Osteocyte (in vitro differentiated cells): ENCODE measurements at places on chromosomes 16 and 17. TPM values are rescaled to one million over a fixed set of nuclear protein-coding genes. Genes with fewer than 3 reads are reported as not detected.
A peak's percentile ranks its signal among the peaks of the same experiment; 100 is the strongest.

DNA sequence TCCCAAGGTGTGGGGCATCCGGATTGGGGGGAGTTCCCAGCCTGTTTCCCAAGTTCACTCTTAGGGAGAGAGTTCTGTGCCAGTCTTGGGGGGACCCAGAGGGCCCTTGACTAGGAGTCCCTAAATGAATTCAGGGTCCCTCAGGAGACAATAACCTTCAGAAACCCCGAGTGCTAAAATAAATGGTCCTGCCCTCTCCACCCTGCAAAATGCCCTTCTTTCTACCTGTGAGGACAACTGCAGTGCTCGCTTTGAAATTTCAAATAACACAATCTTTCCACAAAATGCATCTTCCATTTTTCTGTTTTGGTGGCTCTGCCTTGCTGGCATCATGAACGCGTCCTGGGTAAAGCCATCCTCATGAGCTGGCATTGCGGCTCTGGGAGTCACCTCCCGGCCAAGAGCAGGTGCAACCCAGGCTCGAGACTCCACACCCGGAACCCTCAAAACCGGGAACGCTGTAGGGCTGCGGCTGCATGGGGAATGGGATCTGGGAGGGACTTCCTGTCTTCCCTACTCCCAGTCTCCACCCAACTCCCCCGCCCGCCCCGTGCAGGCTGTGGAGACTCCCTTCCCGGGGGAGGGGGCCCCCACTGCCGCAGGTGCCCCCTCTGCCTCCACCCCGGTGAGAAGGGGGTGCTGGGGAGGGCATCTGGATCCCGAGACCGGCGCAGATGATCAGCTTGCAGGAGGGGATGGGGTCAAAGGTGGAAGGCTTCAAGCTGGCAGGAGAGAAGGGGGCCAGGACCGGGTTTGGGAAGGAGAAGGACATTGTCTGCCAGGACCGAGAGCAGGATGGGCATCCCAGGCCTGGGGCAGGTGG is at the start of gene ZNF205:
TSS of gene ZNF205 (plus strand) at position 529 of the 823 bp plus-strand sequence. CDS start 845 bp downstream, outside the sequence.
- peaks cover 2% of the 10 kb centered on the region for H3K36me3 ChIP-seq
- H3K4me1 ChIP-seq, result peaks cover 28% of the 10 kb centered on the region
- peak within 1 kb of the TSS; percentile 68 for H3K27ac ChIP-seq
- H3K4me3 ChIP-seq, result peak within 1 kb of the TSS; percentile 85
- DNase-seq, result no peak
- H3K27me3 ChIP-seq, result no peaks in the 10 kb centered on the region

- H3K27ac ChIP-seq, result no peak overlapping the region
- H3K27me3 ChIP-seq, result peaks cover 31% of the 10 kb centered on the region
- H3K4me1 ChIP-seq, result no peaks in the 10 kb centered on the region
- no peak overlapping the region for H3K4me3 ChIP-seq
- no peak for DNase-seq
Measured at GRCh38 chr16:3030222-3031212, 6.2 kb downstream of the BICDL2 start.

DNA sequence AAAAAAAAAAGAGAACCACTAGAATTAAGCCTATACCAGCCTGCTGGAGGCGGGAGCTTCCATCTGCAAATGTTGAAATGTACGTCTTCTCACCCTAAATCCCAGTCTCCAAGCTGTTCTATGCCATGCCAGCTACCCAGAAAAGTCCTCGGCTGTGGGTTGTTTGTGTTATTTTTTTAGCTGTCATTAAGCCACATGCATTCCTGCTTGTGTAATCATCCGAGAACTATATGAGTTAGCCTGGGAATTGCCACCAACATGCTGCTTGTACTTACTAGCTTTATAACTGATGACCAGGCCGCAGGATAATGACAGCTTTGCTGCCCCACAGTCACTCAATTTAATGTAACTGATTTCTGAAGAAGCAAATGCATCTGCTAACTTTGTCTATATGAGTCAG is 313.9 kb upstream of the SALL1 start:
- H3K27me3 ChIP-seq, result no peaks in the 10 kb centered on the region
- H3K27ac ChIP-seq, result no peak overlapping the region
- no peak for DNase-seq
- H3K36me3 ChIP-seq, result no peaks in the 10 kb centered on the region
- no peak overlapping the region for H3K4me3 ChIP-seq

- no peak for DNase-seq
- H3K4me3 ChIP-seq, result no peak overlapping the region
- H3K27ac ChIP-seq, result no peak overlapping the region
- no peaks in the 10 kb centered on the region for H3K36me3 ChIP-seq
- peaks cover 44% of the 10 kb centered on the region for H3K27me3 ChIP-seq
Measured at GRCh38 chr17:57744195-57745170, 616 bp downstream of the CCDC182 start.

GRCh38 chr17:8894673-8895578 is 27.5 kb upstream of the PIK3R6 start:
- peaks cover 27% of the 10 kb centered on the region for H3K27me3 ChIP-seq
- H3K36me3 ChIP-seq, result no peaks in the 10 kb centered on the region
- no peak overlapping the region for H3K4me3 ChIP-seq
- peaks cover 2% of the 10 kb centered on the region for H3K4me1 ChIP-seq

DNA sequence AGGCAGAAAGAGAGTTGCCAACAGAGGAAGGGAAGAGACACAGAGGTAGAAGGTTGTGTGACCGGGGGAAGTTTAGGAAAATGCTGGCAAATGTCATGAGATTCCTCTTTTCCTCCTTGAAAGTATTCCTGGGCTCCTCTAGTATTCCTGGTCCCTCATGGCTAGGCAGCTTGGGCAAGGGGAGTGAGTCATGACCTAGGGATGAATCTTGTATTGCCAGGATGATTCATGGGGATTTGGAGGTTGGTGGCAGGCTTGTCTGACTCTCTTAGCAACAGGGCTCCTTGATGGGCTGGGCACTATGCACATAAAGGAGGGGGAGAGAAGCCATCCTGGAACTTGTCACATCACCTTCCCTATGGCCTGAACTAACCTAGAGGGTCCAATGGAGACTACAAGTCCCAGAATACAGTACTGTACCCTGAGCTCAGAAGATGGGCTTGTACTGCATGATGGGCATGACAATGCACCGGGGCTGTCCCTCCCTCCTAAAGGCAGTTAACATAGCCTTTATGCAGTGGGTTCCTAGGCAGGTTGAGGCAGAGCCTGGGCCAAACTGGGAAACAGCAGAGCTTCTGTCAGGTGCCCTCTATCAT is 2.1 kb upstream of the SEZ6 start:
- peaks cover 4% of the 10 kb centered on the region for H3K4me1 ChIP-seq
- H3K4me3 ChIP-seq, result no peak overlapping the region
- DNase-seq, result no peak
- no peak overlapping the region for H3K27ac ChIP-seq
- peaks cover 71% of the 10 kb centered on the region for H3K27me3 ChIP-seq

DNA sequence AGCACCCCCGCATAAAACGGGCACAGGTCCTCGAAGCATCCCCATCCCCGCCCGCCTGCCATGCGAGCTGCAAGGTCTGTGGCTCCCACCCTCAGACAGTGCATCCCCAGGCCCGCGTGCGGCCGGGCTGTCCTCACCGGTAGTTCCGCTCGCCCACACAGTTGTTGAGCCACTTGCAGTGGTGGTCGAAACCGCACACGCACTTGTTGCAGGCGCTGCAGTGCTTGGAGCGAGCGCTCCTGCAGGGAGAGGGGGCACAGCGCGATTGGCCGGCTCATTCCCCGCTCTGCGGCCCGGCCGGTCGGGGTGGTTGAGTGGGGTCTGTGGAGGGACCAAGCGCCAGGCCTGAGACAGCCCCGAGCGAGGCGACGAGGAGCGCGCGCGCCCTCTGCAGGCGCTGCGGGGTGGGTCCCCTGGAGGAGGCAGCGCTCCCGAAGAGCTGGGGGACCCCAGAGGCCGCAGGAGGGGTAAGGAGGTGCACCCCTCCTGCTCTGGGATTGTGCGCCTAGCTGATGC is 6.0 kb upstream of the TPPP3 start:
- H3K27ac ChIP-seq, result no peak overlapping the region
- H3K36me3 ChIP-seq, result peaks cover 4% of the 10 kb centered on the region
- H3K27me3 ChIP-seq, result no peaks in the 10 kb centered on the region
- H3K4me3 ChIP-seq, result no peak overlapping the region

SCNN1B gene
- not detected in 2 replicates for total RNA-seq

AATK gene
- 0.37 TPM in 1 of 2 replicates, not detected in the other for total RNA-seq

TP53TG3F gene
- total RNA-seq, result not detected in 2 replicates

TSPOAP1 gene
- total RNA-seq, result 0.05 TPM in 1 of 2 replicates, not detected in the other
